ENCODE measurements at places on chromosomes 11 and 22.

GRCh38 chr11:35141571-35141971, 2.6 kb downstream of the CD44 start:
- no peak for DNase-seq

DNA sequence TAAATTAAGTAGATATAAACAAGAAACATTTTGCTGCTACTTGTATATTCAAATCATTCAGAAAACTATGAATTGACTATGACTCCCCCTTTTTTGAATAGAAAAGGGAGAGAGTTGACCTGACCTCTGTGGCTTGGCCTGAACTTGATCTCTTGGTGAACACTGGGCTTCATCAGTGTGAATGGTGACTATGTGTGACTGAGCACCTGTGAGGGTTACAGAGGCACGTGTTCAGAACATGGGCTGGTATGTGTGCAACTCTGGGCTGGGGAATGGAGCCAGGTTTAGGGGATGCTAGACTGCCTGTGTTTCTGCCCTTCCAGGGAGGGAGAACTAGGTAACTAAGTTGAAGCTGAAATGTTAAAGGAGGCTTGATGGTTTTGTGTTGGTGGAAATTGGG, 29.2 kb downstream of the HSD17B12 start:
- DNase-seq = no peak

- no peak for DNase-seq
Observed at GRCh38 chr11:85827748-85828639, 17.1 kb upstream of the SYTL2 start.

DNA sequence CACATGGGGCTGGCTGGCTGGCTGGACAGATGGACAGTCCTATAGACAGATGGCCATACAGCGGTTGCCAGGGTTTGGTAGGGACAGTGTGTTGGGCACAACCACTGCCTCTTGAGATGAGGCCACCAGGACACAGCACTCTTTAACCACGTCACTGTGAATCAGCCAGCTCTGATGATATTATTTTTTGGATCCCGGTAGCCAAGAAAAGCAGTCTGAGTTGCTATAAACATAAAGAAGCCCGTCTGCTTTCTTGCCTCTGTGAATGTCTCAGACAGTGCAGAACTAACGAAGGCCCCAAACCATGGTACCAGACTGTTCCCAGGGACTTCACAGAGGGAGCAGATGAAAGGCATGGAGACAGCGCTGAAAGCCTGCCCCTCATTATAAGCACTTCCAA, 115.9 kb upstream of the CSNK2A3 start:
- no peak for DNase-seq

DNA sequence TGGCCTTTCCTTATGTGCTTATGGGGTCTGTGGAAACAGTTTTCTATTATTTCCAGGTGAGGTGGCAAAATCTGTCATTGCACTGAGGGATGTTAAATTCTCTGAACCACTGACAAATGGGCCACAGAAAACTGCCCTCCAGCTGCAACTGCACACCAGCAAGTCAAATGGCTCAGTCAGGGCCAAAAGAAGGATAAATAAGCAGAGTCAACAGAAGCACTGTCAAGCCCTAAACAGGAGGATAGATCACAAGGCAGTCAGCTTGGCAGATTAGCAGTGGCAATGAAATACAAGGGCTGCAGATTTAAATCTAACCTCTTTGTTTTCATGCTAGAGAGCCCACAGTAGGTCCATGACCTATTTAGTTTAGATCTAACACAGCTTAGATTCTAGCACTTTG, 435.6 kb downstream of the ETS1 start:
- DNase-seq = no peak

DNA sequence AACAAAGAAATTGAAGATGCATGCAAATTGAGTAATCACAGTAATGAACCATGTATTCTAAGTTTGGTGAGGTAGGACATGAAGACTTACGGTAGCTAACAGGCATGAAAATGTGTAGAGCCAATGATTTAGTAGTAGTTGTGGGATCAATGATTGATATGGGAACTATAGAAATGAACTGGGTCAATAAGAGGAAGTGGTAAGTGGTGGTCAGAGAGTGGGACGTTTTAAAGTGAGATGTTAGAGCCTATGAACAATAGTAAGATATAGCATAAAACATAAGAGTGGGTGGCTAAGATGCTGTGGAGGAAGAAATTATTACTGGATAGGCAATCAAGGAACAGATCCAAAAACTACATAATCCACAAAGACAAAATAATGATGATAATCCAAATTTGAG, 45.0 kb downstream of the DLG2 start:
- no peak for DNase-seq

- peak; percentile 57 for DNase-seq
Observed at GRCh38 chr11:119567688-119568582, 145.0 kb upstream of the THY1 start.

DNA sequence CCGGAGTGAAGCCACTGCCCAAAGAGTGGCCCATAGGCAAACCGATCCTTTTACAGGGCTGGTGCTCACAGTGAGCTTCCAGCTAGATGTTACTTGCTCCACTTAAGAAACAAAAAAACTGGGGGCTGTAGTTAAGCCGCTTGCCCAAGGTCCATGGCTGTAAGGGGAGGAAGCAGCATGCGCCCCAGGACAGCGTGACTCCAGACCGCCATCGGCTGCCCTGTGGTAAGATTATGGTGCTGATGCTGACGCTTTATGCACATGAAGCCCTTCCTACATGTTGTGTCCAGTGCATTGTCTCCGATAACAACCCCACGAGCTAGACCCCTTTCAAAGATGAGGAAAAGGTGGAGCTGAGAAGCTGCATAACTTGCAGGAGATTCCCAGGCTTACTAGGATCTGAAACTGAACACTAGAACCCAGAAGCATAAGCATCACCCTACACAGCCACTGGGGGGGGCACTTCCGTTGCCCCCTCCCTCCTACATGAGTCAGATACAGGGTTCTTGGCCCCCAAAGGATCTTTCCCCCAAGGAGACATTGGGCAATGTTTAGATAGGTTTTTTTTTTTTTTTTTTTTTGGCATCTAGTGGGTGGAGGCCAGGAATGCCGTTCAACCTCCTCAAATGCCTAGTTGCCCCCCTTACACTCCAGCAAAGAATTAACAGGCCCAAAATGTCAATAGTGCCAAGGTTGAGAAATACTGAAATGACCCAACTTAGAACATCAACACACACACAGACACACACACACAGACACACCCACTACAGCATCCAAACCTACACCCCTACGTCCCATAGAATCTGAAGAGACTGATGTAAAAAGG, 53.9 kb downstream of the MN1 start:
- DNase-seq = no peak

DNA sequence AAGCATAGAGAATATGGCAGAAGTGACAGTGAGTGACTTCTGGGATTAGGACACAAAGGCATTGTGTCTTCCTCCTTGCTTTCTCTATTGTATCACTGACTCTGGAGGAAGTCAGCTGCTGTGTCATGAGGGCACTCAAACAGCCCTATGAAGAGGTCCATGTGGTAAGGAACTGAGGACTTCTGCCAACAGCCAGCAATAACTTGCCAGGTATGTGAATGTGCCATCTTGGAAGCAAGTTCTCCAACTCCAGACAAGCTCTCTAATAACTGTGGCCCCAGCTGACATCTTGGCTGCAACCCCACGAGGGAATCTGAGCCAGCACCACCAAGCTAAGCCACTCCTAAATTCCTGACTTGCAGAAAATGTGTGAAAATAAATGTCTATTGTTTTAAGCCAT, 83.6 kb upstream of the ZBED5 start:
- DNase-seq = no peak

- DNase-seq = no peak
Observed at GRCh38 chr11:57651408-57651807, 1.7 kb upstream of the YPEL4 start.

DNA sequence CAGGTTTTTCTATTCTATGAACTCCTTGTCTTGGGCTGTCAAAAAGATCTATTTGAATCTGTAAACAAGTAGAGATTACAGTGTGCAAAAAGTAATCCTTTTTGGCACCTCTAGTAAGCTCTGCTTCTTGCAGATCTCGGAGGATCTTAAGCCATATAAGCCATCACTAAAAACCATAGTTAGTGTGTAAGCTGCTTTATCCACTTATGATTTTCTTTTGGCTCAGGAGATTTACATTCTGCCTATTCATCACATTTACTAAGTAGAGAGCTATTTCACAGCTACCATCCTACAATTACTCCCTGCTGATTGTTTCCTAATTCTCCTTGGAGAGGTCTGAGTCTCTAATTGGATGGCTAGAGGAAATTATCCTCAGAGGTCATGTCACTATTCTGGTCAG, 385.7 kb downstream of the AASDHPPT start:
- DNase-seq = no peak

DNA sequence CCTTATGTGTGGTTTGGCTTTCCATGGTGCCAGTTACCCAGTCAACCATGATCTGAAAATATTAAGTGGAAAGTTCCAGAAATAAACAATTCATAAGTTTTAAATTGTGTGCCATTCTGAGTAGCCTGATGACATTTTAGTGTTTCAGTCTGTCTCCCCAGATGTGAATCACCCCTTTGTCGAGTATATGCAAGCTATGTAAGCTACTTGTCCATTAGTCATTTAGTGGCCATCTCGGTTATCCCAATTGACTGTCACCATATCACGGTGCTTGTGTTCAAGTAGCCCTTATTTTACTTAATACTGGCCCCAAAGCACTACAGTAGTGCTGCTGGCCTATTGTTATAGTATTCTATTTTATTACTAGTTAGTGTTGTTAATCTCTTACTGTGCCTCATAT, 44.9 kb downstream of the ATG16L2 start:
- DNase-seq = no peak

- no peak for DNase-seq
Observed at GRCh38 chr11:12587333-12587991, 86.8 kb upstream of the TEAD1 start.

DNA sequence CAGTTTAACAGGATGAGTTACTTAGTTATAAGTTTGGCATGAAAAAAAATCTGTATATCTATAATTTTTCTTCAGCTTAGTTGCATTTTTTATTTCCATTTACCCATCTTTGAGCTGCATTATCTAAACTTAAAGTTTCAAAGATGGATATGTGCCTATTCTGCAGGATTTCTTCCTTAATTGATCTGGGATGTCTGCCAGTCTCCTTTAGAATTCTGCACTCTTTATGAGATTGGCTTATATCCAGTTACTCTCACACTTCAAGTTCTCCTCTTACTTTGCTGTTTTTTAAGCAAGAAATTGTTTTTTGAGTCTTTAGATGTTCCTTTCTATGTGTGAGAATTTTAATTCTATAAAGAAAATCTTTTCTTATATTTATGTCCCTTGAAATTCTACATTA, 5.1 kb upstream of the PDGFD start:
- no peak for DNase-seq

DNA sequence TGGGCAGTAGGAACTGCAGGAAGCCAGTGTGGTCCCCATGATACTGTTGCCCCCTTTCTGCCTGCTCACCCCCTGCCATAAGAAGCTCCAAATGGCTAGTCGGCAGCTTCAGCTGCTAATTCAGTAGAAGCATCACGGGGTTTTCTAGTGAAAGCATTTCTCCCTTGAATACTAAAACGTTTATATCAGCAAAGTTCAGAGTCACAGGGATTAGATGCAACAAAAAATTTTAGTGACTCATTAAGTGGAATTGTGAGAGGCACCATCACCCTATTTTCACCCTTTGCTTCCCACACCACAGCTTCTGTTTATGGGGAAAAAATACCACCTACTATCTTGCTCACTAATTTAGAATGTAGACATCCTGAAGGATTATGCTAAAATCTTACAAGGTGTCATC, 25.2 kb downstream of the RAB39A start:
- no peak for DNase-seq

DNA sequence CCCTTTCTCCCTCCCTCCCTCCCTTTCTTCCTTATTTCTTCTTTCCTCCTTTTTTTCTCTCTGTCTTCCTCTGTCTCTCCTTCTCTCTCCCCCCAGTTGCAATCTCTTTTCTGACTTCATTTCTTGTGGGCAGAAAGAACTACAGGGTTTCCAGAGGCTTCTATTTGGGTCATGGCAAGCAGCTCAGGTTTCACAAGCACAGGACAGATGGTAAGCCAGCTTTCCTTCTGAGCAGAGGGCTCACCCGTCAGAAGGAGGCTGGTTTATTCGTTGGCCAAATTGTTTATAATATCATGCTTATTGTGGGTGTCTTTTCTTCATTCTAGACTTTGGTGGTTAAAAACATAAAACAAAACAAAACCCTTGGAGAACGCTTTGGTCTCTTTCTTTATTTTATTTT, 58.9 kb upstream of the CLMP start:
- DNase-seq = no peak

- DNase-seq = no peak
Observed at GRCh38 chr11:92753161-92753560, 216.3 kb upstream of the MTNR1B start.

DNA sequence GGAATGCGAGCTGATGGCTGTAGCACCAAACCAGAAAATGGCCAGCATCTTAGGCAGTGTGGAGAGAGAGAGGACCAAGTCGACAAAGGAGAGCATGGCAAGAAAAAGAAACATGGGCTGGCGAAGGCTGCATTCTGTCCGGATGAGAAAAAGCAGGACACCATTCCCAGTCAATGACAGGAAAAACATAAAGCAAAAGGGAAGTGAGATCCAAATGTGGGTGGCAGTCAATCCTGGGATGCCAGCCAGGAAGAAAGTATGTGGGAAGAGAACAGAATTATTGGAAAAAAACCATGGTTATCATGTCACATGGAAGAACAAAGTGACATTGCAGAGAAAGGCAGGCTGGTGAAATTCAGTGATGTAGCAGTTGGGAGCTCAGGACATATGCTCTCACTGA, 36.9 kb upstream of the OR56A1 start:
- no peak for DNase-seq

- DNase-seq = no peak
Observed at GRCh38 chr22:21082248-21082647, 36.5 kb downstream of the LRRC74B start.

GRCh38 chr22:19448076-19448607, 631 bp upstream of the C22orf39 start:
- DNase-seq = peak; percentile 84

- DNase-seq = no peak
Observed at GRCh38 chr11:61551634-61552033, 29.2 kb downstream of the SYT7 start.

GRCh38 chr11:73121692-73122091, 20.4 kb downstream of the FCHSD2 start:
- DNase-seq = no peak

DNA sequence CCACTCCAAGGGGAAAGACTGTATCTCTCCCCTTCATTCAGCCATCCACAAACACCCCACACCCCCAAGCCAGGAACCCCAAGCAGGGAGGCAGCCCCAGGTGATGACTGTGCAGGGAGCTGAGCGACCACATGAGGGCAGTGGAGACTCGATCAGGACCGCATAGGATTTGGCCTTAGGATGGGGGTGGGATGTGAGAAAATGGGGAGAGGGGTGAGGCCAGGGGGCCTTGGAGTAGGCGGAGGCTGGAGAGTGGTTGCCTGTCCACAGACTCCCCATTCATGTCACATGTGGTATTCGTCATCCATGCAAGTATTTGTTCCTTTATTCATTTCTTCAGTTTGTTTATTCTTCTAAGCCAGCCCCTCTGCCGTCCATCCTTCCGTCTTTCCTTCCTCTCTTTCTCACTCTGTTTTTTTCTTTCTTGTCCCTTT, 2.7 kb upstream of the RHOD start:
- DNase-seq = peak; percentile 45

GRCh38 chr11:102251423-102251822, 65.9 kb upstream of the BIRC3 start:
- no peak for DNase-seq

Data from NCI-H1092 (cell line).